Esophagus muscularis mucosa (tissue), 4 donors: ENCODE measurements at places on chromosomes 11 and 22. TPM values are rescaled to one million over a fixed set of nuclear protein-coding genes. Genes with fewer than 3 reads are reported as not detected.
A peak's percentile ranks its signal among the peaks of the same experiment; 100 is the strongest.

C11orf87 gene
- total RNA-seq = not detected

SEPTIN5 gene
- 4.2 TPM for total RNA-seq

UPK3A gene
- total RNA-seq = not detected

FZD4 gene
- total RNA-seq = 27.0 TPM

OR8A1 gene
- total RNA-seq = not detected

PATE4 gene
- total RNA-seq = not detected

MOGAT2 gene
- not detected for total RNA-seq

GRCh38 chr22:23086787-23087186, 16.5 kb downstream of the GNAZ start:
- DNase-seq = no peak

DNA sequence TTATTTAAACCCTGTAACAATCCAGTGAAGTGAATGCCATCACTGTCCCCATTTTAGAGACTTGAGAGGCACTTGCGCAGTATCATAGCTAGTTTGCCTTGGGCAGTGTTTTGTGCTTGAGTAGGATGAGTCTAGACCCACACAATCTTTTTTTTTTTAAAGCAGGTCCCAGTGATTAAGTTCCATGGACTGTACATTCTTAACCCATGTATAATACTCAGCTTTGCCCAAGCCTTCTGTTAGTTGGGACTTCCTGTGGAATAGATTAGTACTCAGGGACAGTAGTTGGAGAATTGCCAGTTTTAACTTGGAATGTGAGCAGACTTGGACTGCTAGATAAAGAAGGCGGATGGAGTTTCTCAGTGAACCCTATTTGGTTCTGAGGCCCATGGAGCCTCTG, 108.6 kb upstream of the RASSF10 start:
- no peak for DNase-seq

DNA sequence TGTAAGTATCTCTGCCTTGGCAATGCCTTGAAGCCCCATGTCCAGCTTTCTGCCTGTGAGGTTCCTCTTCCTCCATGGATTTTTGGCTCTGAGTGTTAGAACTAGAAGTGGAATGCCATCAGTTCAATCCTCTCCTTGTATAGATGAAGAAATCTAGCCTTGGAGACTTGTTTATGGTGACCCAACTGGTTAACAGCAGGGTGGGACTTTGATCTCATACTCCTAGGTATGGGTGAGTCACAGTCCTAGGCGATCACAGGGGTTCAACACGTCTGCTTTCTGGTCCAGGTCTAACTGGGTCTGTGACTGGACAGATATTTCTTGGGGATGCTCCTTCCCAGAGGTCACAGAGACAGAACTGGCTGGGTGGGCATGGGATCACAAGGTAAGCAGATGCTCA, 9.2 kb upstream of the MTFP1 start:
- DNase-seq = no peak

DNA sequence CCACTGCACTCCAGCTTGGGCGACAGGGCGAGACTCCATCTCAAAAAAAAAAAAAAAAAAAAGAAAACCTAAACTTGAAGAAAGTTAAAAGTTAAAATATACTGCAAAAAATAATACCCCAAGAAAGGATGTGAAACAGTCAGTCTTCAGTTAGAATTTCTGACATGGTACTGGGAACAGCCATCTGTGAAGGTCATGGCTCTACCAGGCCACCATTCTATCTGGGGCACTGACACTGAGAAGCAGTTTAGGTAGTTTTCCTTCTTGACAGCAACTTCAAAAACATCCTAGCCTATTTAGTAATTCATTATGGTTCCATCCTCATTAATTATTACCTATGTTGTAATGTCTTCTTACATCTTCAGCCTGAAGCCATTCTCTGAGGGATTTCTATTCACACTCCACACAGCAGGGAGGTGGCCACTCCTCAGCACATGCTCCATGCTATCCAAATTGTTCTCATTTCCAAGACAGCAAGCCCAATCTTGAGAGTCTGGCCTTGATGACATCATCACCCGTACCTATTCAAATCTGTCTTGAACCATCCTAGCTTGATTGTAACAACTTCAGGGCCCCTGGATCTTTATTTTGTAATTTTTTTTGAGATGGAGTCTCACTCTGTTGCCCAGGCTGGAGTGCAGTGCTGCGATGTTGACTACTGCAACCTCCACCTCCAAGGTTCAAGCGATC, 38.2 kb downstream of the SERPIND1 start:
- no peak for DNase-seq

GRCh38 chr22:31241936-31242335, 29.8 kb downstream of the LIMK2 start:
- DNase-seq = no peak

GRCh38 chr11:123314972-123315371, 115.1 kb upstream of the GRAMD1B start:
- DNase-seq = no peak

- no peak for DNase-seq
Observed at GRCh38 chr22:20986365-20986764, 4.3 kb downstream of the LZTR1 start.

DNA sequence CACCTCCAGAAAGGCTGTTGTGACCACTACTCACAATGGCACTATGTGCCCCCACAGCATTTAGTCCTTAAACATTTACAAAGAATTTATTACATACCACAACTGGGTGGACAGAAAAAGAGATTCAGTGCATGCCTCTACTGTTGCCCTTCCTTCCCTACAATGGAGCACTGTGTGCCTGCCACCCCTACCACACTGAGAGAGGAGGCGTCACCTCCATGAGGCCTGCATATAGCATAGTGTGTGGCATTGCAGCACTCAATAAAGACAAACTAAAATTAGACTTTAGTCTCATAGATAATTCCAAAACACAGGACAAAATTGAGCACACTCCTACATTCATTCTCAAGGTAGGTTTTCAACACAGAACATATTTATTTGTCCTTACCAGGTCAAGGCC, 25.8 kb downstream of the THAP12 start:
- no peak for DNase-seq

GRCh38 chr11:116925050-116925449, 87.6 kb upstream of the APOA1 start:
- no peak for DNase-seq

- peak; percentile 95 for DNase-seq
Observed at GRCh38 chr11:33015621-33016551, at the start of gene DEPDC7. Gene DEPDC7, plus strand, starts transcription at chr11:33015878. Its CDS starts 78 bp downstream, at chr11:33015956.

- DNase-seq = peak; percentile 84
Observed at GRCh38 chr11:19605520-19606371, 106.9 kb upstream of the NAV2 start.

DNA sequence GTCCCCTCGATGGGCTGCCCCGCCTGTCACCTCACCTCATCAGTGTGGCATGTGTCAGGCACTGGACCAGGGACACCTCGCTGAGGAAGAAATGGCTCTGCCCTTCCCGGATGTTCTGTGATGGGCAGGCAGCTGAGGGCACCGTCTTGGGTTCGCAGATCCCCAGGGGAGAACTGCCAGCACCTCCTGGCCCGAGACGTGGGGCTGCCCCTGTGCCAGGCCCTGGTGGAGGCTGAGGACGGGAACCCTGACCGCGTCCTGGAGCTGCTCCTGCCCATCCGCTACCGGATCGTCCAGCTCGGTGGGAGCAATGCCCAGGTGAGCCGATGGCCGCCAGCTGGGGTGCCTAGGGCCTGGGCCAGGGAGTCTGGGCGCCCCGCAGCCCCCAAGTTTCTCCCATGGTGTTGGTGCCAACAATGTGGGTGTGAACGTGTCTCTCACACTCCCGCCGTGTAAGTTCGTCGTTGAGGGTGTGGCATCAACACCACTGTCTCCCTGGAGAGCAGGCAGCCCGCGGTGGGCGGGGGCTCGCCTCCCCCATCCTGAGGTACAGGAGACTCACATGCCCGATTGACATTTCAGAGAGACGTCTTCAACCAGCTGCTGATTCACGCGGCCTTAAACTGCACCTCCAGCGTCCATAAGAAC, 7.3 kb upstream of the GTSE1 start:
- no peak for DNase-seq

DNA sequence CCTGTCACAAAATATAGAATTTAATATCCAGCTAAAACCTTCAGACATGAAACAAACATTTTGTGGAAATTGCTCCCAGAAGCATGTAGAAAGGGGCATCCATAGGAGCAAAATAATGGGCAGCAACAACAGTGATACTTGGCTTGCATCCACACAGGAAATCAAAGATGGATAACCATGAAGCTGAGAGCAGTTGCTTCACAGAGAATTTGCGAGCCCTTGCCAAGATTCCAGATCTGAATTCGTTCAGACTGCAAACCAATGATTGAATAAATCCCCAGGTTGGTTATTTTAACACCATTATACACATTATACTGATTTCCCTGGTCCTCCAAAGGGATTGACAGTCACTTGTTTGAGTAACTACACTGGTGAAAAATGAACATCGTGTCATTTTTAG, 15.6 kb upstream of the OR51L1 start:
- no peak for DNase-seq
